Omental fat pad (tissue), 4 donors: ENCODE measurements at places on chromosomes 5 and 9. TPM values are rescaled to one million over a fixed set of nuclear protein-coding genes. Genes with fewer than 3 reads are reported as not detected.

- no peak for DNase-seq
Observed at GRCh38 chr5:67900514-67900913, 315.0 kb upstream of the PIK3R1 start.

- no peak for DNase-seq
Observed at GRCh38 chr9:70080481-70081119, 37.0 kb downstream of the MAMDC2 start.

GRCh38 chr5:55636683-55637082, 75.4 kb downstream of the SLC38A9 start:
- no peak for DNase-seq

DNA sequence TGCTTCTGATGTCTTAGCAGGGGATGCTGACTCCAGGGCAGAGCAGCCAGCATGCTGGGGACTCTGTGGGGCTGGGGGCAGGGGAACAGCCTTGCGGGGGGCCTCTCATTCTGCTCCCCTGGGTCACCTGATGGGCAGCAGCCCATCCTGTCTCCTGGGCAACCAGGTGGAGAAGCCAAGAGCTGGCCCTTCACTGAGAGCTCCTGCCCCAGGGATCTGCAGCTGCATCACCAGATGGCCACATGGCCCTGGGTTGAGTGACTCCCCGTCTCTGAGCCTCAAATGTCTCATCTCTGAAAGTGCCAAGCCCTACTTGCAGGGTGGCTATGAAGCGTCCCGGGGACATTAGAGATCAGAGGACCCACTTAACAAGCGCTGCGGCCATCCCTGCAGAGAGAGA, 49.1 kb downstream of the LRSAM1 start:
- DNase-seq, result no peak

DNA sequence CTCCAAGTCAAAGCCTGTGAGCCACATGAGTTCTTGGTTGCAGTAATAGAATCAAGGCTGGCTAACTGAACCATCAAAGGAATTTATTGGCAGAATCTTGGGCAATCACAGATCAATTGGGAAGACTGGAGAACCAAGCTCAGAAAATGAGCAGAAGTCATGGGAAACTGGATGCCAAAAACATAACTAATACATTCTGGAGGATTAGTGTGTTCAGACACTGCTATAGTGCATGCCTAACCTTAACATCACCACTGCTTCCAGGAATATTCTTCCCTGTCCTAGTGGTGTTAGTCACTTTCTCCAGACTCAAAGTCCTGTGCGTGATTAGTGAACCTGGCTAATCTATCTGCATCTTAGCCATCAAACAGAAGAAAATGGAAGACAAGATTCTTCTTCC, 843.7 kb downstream of the EFNA5 start:
- DNase-seq, result no peak

PRSS3 gene
- not detected for total RNA-seq

CDKN2A gene
- 3.0 TPM for total RNA-seq

SEC24A gene
- 30.3 TPM for total RNA-seq

TMEM215 gene
- not detected for total RNA-seq
